Activated T-cell treated with anti-CD3 and anti-CD28 coated beads for 4 hours (primary cell): ENCODE measurements at places on chromosomes 6 and 20.
A peak's percentile ranks its signal among the peaks of the same experiment; 100 is the strongest.

- DNase-seq: no peak
Measured at GRCh38 chr6:83260577-83260976, 67.4 kb downstream of the RWDD2A start.

- DNase-seq: no peak
Measured at GRCh38 chr6:166561771-166562359, 24.6 kb downstream of the RAMACL start.

DNA sequence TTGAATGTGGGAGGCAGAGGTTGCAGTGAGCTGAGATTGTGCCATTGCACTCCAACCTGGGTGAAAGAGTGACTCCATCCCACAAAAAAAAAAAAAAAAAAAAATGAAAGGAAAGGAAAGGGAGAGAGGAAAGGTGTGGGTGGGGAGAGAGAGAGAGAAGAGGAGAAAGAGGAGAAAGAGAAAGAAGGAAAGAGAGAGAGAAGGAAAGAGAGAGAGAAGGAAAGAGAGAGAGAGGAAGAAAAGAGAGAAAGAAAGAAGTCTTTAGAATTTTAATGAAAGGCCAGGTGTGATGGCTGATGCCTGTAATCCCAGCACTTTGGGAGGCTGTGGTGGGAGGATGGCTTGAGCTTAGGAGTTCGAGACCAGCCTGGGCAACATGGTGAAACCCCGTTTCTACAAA, 7.7 kb upstream of the BCAS4 start:
- DNase-seq: no peak

DNA sequence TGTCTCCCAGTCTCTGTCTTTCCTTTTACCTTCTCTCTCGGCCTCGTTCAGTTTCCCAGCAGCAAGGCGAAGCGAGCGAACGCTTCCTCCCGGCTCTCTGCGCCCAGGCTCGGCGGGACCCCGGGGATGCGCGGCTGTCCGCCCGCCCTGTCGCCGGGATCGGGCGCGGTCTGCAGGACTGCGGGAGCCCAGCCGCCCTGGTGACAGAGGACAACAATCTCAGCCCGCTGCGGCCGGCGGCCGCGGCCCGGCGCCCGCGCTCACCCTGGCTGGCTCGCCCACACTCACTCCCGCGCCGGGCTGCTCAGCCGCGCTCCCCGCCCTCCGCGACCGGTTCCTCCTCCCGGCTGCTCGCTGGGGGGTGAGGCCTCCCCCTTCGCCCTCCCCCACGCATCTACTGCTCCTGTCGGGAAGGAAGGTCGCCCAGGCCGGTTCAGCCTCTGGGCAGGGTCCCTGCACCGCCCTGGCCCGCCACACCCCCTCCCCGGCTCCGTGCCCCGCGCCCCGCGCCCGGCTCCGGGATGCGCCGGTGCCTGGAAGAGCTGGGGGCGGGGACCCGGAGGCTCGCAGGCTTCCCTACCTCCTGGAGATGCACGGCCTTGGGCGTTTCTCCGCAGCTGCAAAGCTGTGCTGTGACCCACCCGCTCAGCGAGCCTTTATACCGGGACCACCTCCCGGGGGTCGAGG, 410 bp downstream of the SYNE1 start:
- DNase-seq: no peak

DNA sequence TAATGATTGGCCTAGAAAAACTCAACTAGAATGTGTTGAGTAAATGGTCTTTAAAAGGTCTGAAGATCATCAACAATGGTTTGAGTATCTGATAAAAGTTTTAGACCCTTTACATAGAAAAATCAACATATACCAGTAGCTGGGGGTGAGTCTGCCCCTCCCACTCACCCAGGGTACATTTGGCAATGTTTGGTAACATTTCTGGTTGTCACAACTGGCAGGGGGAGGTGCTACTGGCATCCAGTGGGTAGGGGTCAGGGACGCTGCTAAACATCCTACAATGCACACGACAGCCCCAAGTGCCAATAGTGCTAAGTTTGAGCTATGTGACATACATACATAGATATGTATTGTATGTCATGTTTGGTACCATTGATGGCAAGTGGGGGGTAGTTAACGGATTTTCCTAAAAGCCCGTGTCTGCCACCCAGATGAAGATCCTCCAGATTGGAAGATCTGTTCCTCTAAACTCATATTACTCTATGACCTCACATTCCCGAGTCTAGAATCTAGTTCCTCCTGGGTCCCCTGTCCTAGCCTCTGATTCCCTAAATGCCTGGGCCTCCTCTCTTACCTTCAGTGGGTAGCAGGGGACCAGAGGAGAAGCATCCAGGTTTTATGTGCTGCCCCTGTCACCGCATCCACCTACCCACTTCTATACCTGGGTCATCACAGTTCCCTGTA, 2.5 kb upstream of the MMP9 start:
- DNase-seq: no peak

- no peak for DNase-seq
Measured at GRCh38 chr6:4607793-4608192, 168.4 kb upstream of the CDYL start.

- no peak for DNase-seq
Measured at GRCh38 chr6:26187981-26188635, 100.9 kb downstream of the HFE start.

DNA sequence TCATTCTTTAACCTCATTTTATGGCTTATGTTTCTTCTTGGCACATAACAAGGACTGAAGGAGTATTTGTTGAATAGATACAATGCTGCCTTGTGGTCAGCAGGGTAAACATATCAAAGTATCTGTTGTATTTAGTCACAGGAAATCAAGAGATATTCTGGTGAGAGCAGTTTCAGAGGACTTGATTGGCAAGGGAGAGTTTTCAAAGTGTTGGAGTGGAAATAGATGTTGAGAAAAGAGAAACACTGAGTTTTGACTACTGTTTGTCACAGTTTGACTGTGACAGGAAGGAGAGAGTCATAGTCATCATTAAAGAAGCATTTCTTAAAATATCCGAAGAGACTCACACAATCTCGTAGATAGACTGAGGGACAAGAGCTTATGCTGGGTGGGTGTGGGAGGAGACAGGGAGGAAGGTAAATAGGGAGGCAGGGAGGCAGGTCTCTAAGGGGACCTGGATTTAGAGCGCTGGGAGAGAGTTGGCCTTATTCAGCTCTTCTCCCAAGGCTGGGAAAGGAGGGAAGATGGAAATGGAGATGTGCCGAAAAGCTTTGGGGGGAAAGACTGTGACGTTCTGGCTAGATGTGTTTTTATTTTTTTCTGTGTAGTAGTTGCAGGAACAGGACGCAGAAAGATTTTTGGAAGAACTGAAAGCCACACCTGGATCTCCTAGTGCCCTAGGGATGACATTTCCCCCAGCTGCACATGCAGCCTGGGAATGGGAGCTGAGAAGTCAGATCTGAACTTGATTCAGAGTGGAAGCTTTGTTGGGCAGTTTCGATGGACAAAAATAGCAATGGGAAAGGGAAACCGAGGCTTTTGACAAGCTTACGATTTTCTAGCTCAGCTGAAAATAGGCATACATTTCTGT, 65.0 kb upstream of the IFNGR1 start:
- DNase-seq: no peak

DNA sequence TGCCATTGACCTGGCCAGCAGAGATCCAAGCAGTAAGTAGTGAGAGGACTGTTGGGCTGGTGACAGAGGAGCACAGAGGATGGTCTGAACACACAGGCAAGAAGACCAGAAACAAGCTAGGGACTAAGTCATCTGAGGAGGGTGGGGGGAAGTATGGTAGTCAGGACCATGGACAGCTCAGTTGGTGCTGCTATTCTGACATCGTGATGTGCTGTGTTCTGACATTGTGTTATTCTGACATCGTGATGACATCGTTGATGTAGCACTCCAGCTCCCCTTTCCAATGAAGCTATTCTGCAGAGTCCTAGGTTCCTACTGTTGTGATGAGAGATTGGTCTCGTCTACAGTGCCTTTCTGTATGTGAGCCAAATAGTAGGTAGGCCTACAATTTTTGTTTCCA, 28.7 kb downstream of the CFAP206 start:
- DNase-seq: peak; percentile 10

DNA sequence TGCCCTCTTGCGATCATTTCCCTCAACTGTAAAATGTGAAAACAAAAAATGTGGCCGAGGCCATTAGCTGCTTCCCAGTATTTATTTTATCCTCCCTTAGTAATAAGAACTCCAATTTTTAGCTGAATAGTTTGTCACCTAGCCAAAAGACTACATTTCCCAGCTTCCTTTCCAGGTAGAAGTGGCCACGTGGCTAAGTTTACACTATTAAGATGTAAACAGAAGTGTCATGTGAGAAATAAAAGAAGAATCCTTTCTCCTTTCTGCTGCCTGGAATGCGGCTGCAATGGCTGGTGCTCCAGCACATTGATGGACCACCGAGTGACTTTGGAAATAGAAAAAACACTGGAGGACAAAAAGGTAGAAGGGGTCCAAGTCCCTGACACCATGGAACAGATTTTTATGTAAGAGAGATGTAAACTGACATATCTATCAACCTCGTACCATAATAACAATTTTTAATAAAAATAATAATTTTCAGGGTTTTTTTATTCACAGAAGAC, 268.8 kb downstream of the PKHD1 start:
- DNase-seq: no peak

GRCh38 chr20:36572701-36573102, 695 bp upstream of the TGIF2 start:
- DNase-seq: peak; percentile 59

DNA sequence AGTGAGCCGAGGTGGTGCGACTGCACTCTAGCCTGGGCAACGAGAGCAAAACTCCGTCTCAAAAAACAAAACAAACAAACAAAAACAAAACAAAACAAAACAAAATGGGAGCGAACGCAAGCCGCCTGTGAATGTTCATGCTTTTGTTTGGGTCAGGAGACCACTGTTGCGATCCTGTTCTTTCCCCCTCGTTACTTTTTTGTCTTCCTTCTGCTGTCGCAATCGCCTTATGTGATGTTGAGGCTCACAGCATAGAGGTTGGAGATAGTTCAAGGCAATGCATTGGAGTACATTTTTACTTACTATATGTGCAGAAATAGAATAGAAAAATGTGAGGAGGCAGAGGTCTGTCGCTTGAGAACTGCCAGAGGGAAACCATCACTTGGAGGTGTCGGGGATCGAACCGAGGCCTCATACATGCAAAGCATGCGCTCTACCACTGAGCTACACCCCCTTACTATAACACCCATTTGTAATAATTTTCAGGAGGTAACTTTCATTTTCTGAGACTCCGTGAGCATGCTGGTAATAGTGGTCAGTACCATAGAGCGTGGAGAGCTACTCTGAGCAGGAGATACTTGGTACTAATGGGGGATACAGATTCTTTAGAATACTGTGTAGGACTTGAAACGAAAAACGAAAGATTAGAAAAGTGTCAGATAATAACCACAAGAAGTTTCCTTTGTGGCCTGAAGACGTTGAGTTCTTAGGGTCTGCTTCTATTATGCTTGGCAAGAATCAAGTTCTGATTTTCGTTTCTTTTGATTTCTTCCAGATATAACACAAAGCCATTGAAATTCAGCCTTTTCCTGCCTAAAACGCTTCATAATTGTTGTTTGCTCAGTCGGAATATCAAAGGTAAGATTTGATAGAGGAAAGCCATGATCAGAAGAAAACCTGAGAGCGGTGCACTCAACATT, 121.1 kb downstream of the TRIM27 start:
- no peak for DNase-seq

DNA sequence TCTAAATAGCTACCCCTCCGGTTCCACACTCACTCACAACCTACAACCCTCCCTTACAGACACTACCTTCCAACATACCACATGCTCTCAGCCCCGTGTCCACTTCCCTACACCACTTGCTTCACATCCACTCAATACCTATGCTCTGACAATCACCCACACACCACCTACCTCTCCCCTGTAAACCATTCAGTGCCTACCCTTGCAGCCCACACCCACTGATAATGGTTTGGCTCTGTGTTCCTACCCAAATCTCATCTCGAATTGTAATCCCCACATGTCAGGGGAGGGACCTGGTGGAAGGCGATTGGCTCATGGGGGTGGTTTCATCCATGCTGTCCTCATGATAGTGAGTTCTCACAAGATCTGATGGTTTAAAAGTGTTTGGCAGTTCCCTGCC, 9.8 kb upstream of the ZNF343 start:
- no peak for DNase-seq

GRCh38 chr6:53983301-53983700, 127.9 kb upstream of the MLIP start:
- no peak for DNase-seq

GRCh38 chr6:20334334-20334733, 67.3 kb upstream of the E2F3 start:
- DNase-seq: no peak

GRCh38 chr6:41386594-41386993, 51.2 kb downstream of the NCR2 start:
- no peak for DNase-seq

DNA sequence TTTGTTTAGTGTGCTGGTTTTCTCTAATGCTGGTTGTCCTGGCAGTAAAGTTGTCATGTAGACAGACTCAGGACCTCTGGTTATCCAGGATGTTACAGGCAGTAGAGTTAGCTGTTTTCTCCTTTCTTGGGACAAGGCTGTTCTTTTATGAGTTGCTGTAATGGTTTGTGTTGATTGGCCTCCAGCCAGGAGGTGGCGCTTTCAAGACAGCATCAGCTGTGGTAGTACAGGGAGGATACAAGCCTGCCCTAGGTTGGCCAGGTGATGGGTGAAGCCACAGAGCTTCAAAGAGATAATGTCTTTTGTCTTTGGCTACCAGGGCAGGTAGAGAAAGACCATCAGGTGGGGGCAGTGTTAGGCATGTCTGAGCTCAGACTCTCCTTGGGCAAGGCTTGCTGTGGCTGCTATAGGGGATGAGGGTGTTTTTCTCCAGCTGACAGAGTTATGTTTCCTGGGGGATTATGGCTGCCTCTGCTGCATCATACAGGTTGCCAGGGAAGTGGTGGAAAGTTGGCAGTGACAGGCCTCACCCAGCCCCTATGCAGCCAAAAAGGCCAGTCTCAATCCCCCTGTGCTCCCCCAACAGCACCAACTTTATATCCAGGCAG, 127.2 kb upstream of the TAB2 start:
- DNase-seq: peak; percentile 27

- DNase-seq: no peak
Measured at GRCh38 chr6:45036103-45036502, 292.0 kb upstream of the RUNX2 start.

GRCh38 chr6:157867981-157868380, 44.9 kb downstream of the SNX9 start:
- no peak for DNase-seq

DNA sequence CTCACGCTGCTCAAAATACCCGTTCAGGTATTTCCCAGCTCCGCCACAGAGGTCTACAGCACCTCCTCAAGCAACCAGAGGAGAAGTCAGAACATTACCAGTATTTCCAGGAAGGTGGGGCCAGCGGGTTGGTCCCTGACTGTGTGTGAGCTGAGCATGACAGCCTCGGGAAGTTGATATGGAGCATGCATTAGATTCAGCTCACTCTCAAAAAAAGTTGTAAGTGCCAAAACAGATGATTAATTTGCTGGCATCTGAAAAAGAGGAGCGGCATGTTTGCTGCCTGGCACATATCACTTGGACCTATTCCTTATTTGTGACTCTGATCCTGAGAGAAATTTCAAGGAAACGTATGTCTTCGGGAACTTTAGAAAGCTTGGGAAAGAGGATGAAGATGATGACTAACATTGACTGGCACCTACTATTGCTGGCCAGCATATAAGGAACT, 32.3 kb downstream of the ELOVL2 start:
- DNase-seq: no peak

GRCh38 chr20:51610111-51610510, 67.6 kb upstream of the NFATC2 start:
- no peak for DNase-seq
